ENCODE measurements at places on chromosomes 12 and 14.

DNA sequence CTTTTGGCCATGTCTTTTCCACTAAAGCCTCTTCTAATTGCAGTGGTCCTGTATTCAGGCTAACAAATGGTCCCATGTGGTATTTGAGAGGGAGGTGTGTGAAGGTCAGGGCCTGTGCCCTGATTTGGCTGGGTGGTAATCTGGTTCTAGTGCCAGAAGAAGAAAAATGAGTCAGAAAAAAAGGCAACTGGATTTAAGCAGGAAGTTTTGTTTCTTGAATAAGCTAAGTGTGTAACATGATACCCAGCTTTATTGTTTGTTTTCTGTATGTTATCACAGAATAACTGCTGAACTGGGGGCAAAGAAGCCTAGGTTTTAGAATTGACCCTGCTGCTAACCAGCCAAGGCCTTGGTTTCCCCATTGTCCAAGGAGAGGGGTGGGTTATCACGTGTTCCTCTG is 134.0 kb downstream of the ANO6 start:
- no peak for DNase-seq

GRCh38 chr14:99419905-99420304 is 60.8 kb downstream of the SETD3 start:
- DNase-seq = no peak

DNA sequence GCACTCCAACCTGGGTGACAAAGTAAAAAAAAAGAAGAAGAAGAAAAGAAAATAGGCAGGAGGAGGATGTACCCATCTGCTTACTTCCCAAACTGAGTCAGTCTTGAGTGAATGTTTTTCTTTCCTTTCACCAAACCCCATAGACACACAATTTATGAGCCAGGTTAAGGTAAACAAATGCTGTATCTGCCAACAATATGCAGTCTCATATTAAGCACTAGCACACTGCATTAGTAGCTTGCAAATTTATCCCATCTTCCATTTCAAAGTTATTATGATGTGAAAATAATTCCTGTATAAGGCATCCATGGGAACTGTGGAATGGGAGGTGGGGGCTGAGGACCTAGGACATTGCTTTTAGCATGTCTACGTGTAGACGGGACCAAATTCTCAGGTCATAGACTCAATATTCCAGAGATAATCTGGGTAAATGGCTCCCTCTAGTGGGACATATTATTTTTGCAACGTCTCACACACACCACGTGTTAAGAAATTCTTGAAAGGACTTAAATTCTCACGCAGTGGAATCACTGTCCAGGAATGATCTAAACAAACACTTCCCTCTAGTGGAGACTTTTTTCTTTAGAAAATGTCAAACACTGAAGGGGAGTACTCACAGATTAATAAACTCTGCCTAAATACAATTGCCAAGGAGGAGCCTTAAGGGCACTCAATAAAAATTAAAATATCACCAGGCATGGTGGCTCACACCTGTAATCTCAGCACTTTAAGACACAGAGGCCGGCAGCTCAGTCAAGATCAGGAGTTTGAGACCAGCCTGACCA is 17.1 kb upstream of the OR10P1 start:
- peak; percentile 90 for DNase-seq

DNA sequence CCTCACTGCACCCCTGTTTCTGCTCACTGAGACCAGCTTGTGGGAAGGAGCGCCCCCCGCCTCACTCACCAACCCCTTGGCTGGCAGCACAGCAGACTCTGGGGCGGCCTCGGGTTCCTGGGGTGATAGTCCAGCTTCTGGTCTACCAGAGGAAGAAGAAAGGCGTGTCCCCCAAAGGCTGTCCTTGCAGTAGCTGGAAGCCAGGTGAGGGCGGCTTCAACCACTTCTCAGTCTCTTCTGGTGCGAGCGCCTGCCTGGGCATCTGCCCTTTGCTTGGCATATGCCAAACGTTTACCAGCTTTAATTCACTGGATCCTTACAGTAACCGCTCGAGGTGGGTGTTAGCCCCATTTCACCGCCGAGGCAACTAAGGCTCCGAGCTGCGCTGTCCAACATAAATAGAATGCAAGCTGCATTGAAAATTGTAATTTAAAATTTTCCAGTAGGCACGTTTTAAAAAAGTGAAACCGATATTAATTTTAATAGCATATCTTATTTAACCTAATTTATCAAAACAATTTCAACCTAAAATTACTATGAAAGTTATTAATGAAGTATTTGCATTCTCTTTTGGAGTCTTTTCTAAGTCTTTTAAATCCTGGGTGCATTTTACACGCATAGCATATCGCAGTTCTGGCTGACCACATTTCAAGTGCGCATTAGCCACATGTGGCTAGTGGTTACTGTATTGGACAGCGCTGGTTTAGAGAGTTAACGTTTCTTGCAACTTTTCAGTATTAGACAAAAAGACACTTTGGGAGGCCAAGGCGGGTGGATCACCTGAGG is 872 bp downstream of the FAM177A1 start:
- peak; percentile 62 for DNase-seq

DNA sequence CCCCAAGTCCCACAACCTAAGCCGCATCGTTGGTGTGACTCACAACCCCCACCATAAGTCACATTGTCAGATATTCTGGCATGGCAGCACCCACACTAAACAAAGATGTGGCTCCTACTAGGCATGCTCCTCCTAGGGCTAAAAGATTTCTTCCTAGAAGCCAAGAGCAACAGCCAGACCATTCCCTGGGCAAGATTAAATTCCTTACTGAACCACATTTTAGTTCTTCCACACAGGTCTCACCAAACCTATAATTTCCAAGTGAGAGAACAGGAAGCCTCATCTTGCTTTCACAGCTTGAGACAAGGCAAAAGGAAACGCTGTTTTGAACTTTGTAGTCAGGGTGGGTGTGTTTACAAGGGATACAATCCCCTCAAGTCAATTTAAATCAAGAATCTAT is 632.8 kb downstream of the DIO2 start:
- no peak for DNase-seq
